ENCODE measurements at places on chromosomes 3 and 15. TPM values are rescaled to one million over a fixed set of nuclear protein-coding genes. Genes with fewer than 3 reads are reported as not detected.

VIPR1 gene
- total RNA-seq = 18.7 TPM

GRCh38 chr3:194672876-194673275 is 885 bp upstream of the LSG1 start:
- DNase-seq = no peak

- DNase-seq = no peak
These were observed 48.0 kb upstream of the C15orf39 start for GRCh38 chr15:75153565-75154276.

- DNase-seq = no peak
These were observed 10.1 kb downstream of the RFX7 start for GRCh38 chr15:56233549-56233948.

Measured in tongue (tissue), 3 donors.